Stimulated activated naive B cell treated with anti-CD40 and anti-IgM and Interleukin-4, amounts not matched to agents 10 μg/mL and 1 μg/mL and 100 μg/mL, for 72 hours (primary cell): ENCODE measurements at places on chromosomes 13 and 19.

DNA sequence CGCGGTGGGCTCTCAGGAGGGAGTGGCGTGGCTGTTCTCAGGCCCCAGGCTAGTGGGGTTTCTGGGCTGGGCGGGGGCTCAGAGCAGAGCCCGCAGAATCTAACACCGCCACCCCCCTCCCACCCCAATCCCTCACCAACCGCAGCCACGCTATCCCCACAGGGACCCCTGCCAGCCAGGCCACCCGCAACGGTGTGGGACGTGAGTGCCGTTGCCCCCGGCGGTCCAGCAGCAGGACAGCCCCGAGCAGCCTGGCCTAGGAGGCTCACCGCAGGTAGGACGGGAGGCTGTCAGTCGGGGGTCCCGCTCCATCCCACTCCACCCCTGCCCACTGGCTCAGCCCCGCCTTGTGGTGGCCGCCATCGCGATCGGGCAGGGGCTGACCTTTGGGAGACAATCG lies at the start of gene NTN5:
Gene NTN5, minus strand, starts transcription at position 24 of the 400 bp plus-strand sequence. CDS start 2,031 bp downstream, outside the sequence.
- no peak for DNase-seq

DNA sequence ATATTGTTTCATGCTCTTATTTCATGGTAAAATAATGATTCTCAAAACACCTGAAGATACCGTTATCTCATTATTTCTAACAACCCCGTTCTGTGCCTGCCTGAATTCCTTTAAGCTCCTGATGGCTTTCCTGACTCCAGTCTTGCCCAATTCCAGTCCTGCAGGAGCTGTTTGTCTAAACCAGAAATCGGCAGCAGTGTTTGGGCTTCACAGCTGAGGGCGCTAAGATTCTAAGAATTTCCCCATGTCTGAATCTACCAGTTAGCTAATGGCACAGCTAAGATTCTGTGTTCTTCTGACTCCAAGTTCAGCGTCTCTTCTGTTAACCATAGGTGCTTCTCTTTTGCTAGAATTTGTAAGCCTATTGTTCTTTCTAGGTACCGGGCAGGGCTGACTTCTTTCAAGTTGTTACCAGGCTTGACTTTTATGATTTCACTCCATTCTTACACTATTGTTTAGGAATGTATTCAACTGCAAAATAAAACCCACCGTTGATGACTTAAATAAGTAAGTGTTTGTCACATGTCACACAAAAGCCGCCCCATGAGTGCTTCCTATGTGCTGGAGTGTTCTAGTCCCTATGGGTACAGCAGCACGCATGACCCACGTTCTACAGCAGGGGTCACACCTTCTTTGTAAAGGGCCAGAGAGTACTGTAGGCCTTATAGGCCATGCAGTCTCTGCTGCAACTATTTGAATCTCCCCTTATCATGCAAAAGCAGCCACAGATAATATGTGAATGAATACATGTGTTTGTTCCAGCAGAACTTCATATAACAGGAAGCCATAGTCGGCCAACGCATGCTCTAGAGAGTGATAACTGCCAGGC lies 168.3 kb upstream of the RNF113B start:
- DNase-seq: no peak

DNA sequence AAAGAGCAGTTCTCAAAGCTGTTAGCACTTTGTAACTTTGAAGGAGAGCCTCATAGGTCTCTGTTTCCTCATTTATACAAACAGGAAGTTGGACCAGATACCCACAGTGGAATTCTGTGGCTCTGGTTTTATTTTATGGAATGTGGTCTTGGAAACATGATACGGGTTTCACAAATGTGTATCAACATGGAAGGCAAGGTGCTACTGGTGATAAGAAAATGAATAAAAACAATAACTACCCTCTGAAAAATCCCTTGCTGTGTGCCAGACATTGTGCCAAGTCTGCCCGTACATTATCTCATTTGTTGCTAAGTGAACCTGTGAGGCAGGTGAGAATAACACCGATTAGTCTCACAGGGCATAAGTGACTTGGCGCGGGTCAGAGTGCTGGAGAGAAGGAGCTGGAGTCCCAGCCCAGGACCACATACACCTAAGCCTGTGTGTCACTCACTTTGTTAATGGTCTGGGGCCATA lies 45.0 kb upstream of the RNF113B start:
- no peak for DNase-seq

DNA sequence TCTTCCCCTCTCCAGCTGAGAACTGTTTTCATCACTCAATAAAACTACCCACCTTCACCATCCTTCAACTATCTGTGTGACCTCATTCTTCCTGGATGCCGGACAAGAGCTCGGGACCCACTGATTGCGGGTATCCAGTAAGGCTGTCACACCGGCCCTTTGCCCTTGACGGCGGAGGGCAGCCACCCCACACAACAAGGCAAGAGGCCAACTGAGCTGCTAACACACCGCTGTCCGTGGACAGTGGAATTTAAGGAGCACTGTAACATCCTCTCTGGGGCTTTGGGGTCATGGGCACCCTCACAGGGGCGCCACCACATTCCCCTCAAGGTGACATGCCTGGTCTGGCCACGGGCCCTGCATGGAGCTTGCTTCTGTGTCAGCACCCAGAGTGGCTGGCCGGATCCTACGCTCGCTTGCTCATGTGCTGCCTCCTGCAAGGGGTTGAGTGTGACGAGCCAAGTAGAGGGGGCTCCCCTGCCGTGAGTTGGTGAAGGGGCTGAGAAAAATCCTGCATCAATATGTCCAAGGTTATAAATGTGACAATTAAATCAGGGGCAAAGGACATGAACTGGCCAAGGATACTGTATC lies 31.4 kb downstream of the LHFPL6 start:
- DNase-seq: no peak

- no peak for DNase-seq
These were observed 26.5 kb downstream of the NLRP9 start for GRCh38 chr19:55711719-55712118.

DNA sequence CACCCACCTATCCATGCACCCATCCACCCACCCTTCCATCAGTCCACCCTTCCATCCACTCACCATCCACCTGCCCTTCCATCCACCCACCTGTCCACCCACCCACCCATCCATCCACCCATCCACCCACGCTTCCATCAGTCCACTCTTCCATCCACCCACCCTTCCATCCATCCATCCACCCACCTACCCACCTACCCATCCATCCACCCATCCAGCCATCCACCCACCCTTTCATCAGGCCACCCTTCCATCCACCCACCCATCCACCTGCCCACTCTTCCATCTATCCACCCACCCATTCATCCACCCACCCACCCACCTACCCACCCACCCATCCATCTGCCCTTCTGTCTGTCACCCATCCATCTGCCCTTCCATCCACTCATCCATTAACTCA lies 17.0 kb downstream of the KLHL26 start:
- no peak for DNase-seq

GRCh38 chr13:44422755-44423643 lies 49.4 kb downstream of the SERP2 start:
- DNase-seq: no peak

- no peak for DNase-seq
These were observed 63.0 kb downstream of the RFX2 start for GRCh38 chr19:6047256-6047655.

DNA sequence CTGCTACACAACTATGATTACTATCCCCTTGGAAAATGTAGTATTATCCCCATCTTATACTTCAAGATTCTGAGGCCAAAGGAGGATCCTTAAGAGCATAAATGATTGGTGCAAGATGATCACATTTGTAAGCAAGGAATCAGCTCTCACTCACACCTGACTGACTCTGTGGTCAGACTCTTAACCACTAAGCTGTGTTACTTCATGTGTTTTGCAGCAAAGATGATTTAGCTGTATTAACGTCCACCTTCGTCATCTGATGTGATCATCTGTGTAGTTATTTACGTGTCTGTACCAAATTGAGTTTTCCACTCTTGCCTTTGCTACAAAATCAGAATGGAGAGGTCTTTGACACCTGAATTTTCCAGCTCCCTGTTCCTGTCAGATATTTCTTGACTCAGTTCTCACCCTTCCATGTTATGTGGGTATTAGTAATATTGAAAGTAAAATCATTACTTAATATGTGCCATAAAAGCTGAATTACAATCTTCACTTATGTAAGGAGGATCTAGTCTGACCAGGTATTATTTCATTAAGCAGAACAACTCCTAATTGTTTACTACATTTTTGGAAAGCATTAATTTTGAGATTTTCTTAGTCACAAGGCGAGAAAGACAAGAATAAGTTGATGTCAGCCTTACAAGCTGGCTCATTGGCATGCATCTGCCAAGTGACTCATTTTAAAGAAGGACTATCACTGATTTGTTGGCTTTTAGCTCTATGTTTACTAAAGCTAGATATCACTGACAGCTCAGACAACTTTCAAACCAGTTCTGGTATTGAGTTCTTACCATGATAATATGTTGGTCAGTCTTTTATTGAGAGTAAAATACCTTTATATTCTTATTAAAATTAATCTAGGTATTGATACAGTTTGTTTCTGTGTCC lies 1279.8 kb upstream of the PCDH9 start:
- no peak for DNase-seq

DNA sequence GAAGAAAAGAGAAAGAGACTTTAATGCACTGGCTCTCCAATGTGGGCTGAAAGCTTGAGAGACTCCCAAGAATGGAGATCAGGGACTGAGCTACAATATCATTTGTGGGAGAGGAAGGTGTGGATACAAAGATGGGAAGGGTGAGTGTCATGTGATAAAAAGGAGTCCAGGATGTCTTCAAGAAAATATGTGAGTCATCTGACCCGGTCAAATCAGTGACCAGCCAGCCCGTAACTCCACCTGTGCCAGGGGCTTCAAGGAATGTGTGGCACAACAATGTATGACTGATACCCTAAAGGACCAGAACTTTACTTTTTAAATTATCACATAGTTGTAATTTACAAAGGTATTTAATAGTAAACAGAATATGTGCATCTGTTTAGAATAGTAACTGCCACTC lies 97.2 kb downstream of the DOCK9 start:
- DNase-seq: no peak

- DNase-seq: peak; percentile 32
These were observed 4.3 kb upstream of the C5AR1 start for GRCh38 chr19:47305309-47305751.

DNA sequence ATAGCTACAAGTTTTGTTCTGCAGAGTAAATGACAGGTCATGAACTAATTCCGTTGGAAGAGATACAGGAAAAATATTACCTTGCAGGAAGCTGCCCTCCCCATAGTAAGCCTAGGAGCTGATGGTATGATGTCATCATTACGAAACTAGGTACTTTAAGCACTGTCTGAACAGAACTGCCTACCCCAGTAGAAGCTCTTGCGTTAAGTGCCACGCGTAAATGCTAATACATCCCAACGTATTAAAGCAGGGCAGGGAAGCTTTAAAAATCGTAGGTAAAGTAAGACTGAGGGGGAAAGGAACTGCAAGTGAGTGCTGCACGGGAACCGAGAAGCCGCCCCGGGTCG lies 572 bp downstream of the UGGT2 start:
- DNase-seq: no peak

GRCh38 chr13:80307401-80307987 lies 33.4 kb downstream of the SPRY2 start:
- DNase-seq: no peak

DNA sequence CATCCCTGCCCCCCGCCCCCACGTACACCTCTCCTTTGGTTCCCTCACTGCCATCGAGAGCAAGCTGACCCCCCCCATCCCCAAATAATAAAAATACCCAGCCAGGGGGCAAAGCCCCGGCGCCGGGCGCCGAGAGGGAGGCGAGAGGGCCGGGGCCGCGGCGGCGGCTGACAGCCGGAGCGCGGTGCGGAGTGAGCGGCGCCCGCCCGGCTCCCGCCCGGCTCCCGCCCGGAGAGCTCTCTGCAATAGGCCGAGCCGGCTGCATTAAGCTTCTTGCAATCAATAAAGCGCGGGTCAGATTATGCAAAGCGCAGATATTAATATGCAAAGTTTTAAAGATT lies 40.9 kb downstream of the DEDD2 start:
- no peak for DNase-seq

DNA sequence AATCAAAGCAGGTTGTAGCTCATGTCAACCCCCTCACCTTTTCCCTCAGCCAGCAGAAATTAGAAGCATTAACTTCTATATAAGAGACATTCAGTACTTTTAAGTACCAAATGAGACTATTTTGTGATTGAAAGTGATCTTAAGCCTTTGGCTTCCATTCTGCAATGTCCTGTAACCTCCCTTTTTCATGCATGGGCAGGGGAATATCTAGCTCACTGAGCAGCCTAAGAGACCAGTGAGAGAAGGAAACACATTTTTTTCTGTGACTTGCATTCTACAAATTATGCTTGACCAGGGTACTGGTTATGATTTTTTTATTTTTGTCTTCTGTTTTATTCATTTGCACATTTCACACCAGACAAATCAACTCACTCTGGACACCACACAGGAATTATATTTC lies 369.6 kb downstream of the KCTD12 start:
- no peak for DNase-seq

- no peak for DNase-seq
These were observed 100.7 kb upstream of the OBI1 start for GRCh38 chr13:78759704-78760103.

DNA sequence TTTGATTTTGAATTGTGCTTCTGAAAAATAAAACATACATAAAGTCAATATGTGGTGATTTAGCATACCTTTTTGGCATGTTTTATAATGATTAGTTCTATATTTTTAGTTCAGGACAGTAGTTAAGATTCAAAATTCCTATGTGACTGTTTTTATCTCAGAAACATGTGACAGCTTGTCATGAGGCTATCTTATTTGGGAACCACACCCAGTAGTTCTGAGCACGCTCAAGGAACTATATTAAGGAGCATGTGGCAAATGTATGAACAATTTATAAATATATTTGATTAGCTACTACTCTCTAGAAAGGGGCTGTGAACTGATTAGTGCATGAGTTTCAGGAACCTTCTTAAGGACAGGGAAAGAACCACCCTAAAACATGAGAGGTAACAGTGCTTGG lies 38.8 kb downstream of the FGF9 start:
- no peak for DNase-seq

GRCh38 chr19:1230783-1231489 lies 6.9 kb downstream of the CBARP start:
- no peak for DNase-seq

DNA sequence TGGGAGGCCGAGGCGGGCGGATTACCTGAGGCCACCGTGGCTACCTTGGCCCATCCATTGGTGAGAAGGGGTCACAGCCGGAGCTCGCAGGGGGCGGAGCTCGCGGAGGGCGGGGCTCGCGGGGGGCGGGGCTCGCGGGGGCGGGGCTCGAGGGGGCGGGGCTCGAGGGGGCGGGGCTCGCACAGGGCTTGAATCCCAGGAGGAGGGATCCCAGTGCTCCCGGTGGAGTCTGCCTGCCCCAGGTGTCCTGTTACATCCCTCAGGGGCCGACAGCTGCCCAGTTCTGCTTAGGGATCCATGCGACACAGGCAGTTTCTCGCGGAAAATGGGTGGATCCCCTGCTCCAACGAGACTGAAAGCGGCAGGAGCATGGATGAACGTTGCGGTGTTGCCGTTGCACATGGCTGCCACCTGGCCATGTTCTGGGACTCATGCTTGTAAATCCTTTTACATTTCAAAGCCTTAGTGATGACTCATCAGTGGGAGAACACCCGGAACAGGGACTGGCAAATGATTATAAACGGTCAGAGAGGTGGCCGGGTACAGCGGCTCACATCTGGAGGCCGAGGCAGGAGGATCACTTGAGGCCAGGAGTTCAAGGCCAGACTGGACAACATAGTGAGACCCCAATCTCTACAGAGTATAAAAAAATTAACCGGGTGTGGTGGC lies 25.1 kb downstream of the TMPRSS9 start:
- DNase-seq: no peak

GRCh38 chr13:67806796-67807195 lies 576.7 kb upstream of the PCDH9 start:
- DNase-seq: no peak

- no peak for DNase-seq
These were observed 10.9 kb downstream of the SETDB2 start for GRCh38 chr13:49455007-49455398.
